ENCODE measurements at places on chromosomes 12 and 14. TPM values are rescaled to one million over a fixed set of nuclear protein-coding genes. Genes with fewer than 3 reads are reported as not detected.

The RPAP3 gene
- 37.0 TPM for total RNA-seq

DNA sequence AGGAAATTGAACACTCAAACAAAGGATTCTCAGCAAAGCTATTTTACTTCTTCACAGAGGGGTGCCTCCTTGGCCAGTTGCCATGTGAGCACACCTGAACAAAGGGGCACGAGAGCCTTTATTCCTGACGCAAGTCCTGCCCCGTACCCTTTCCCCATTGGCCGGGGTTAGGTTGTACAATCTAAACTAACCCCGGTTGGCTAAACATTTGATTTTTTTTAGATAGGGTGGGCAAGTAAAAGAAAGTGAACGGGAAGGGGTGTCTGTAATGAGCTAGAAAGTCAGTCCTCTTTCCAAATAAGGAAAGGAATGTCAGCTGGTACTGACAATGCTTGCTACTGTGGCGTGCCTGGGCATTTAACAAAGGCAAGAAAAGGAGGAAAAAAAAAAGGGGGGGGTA lies 135.5 kb upstream of the CDKN3 start:
- no peak overlapping the region for H3K4me3 ChIP-seq
- H3K27me3 ChIP-seq, result no peaks in the 10 kb centered on the region
- DNase-seq, result no peak
- no peaks in the 10 kb centered on the region for H3K36me3 ChIP-seq

DNA sequence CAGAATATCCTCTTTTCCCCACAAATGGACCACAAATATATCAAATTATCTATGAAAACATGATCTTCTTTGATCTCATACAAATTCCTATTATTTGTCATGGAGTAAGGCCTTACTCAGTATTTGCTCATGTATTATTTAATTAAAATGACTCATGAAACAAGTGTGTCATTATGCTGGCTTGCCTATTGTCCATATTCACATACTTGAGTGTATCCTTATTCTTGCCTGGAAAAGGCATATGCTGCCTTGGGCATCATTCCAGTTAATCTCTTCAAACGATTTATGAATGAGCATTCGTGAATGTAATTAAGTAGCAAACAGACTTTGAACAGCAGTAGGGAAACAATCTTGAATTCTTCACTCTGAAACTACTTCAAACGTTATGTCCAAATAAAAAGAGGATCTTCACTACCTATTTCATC lies 22.6 kb upstream of the SNRPF start:
- H3K27ac ChIP-seq, result 0 out of 2 replicates have a peak overlapping the region, but pooled peaks have one; percentile 17
- H3K27me3 ChIP-seq, result no peaks in the 10 kb centered on the region
- no peak for DNase-seq
- H3K4me3 ChIP-seq, result peak overlapping the region; percentile 15
- H3K4me1 ChIP-seq, result peaks cover 21% of the 10 kb centered on the region
- no peaks in the 10 kb centered on the region for H3K36me3 ChIP-seq

DNA sequence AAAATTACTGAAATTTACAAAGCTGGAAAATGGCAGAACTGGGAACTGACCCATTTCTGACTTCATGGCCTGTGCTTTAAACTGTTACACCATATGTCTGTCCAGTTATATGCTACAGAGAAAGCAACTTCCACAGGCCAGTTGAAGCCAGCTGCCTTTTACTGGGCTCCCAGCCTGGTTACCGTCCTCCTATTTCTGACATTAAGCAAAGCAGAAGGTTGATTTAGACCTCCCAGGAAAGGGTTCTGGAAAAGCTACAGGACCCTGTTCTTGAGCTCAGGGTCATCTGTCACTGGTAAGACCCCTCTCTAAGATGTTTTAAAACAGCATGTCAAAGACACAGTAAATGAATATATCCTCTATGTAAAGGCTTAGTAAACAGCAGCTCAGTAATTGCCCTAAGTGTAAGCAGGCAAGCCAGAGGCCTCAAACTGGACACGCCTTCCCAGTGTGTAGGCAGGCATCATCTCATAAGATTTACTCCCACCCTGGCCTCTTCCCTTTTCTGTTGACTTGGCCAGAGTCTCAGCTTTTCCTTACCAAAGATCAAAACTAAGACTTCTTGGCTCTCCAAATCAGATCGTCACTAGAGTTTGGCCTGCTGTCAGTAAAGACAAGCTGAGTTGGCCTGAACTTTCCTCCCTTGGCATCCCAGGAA lies 55.4 kb upstream of the RNU6-8 start:
- no peaks in the 10 kb centered on the region for H3K36me3 ChIP-seq
- H3K4me1 ChIP-seq, result peaks cover 20% of the 10 kb centered on the region
- H3K27ac ChIP-seq, result no peak overlapping the region
- no peak overlapping the region for H3K4me3 ChIP-seq

DNA sequence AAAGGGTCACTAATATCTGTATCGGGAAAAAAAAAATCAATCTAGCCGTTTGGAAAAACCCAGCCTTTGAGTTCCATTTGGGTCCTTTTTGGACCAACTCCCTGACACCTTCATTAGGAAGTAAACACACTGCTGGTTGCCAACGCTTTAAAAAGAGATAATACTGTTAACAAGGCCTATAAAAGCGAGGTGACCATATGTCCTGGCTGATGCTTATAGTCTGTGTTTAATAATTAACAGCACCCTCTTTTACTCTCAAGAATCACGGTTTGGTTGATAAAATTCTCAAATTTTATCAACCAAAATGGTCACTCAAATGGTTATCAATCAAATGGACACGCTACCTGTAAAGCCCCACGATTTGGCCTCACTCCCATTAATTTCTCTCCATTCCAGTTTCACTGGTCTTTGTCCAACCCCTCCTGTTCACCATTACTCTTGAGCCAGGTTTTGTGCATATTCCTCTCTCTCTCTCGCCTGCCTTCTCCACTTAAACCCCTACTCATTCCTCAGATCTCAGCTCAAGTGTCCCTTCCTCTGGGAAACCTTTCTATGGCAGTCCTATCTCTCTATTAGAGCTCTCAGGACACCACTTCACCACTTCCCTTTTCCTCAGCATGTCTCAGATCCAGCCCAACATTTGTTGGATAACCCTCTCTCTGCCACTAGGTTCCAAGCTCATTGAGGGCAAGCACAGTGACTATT lies 9.5 kb downstream of the BTG1 start:
- peak overlapping the region; percentile 96 for H3K27ac ChIP-seq
- no peaks in the 10 kb centered on the region for H3K27me3 ChIP-seq
- peaks cover 57% of the 10 kb centered on the region for H3K36me3 ChIP-seq
- peaks cover 81% of the 10 kb centered on the region for H3K4me1 ChIP-seq

- no peak overlapping the region for H3K4me3 ChIP-seq
- DNase-seq, result no peak
- no peak overlapping the region for H3K27ac ChIP-seq
- H3K36me3 ChIP-seq, result no peaks in the 10 kb centered on the region
Observed at GRCh38 chr14:25430808-25431207, 380.9 kb upstream of the STXBP6 start.

Data from PC-9 (cell line).